ENCODE measurements at places on chromosomes 16 and 17.

- no peak for DNase-seq
These were observed 2.2 kb downstream of the PRM1 start for GRCh38 chr16:11278681-11279628.

DNA sequence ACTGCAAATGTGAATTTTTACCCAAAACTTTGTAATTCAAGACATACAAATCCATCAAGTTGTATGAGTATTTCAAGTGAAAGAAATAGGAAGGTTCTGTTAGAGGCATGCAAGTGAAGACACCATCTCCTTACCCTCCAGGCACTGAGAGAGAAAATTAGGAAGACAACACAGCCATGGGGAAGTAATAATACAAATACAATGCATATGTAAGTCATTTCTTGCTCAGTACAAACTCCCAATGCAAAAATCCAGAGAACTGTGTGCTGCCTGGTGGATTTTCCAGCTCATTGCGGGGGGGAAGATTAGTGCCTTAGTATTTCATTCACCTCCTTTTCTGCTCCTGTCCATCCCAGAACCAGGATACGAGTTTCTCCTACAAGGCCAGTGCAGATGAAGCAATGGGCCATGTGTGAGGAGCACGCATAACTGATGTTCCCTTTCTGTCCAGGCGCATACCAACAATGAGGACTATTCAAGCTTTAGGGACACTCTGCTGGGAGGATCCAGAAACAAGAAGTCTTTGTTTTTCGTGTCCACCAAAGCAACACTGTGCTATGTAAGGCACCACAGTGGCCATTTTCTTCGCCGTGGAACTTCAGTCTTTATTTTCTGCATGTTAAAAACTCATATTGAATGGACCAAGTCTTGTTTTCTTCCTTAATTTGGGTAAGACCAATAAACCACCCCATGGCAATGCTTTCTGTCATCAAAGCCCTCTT, 143.7 kb upstream of the RCVRN start:
- no peak for DNase-seq

DNA sequence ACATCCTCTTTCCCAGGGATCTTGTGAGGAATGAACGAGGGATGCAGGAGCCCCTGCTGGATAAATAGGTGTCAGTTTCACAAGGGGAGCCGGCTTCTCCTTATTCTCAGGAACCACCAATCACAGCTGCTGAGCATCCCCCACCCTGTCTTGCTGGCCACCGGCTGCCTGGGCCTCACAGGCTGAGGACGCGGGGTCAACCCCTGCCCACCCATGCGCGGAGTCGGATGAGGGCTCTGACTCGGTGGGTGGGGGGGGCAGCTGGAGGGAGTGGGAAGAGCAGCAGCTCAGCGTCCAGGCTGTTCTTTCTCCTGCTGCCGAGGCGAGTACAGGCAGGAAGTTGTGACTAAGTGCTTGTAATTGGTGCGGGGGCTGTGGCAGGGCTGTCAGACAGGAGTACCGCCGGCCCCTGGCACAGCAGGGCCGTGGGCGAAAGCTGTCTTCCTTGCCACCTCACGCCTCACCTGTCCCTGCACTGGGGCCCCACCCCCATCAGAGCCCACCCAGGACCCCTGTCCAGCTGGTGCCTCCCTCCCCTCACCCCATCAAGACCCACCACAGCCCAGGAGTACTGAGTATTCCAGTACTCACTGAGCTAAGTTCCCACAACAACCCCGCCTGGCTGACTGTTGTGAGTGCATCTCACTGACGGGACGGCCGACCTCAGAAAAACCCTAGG, 11.0 kb upstream of the DPEP1 start:
- DNase-seq: no peak

- DNase-seq: no peak
These were observed 232.8 kb downstream of the BCAS3 start for GRCh38 chr17:60910415-60910814.

GRCh38 chr16:57734308-57734924, 1.2 kb upstream of the KATNB1 start:
- no peak for DNase-seq

DNA sequence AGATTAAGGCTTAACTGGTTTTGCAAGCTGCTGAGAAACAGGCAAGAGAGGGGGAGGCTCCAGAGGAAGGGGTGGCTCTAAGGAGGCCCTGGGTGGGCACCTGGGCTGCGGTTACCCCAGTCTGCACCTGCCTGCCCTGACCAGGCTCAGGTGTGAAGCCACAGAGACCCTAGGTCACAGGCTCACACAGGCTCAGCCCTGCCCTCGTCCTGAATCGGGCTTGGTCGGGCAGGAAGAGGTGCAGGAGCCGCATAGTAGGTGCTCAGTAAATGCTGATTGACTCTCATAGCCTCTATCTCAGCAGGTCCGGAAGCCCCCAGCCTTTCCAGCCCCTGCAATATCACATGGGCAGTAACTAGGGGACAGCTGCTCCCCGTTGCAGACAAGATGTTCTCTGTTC, 203.4 kb downstream of the GSG1L start:
- no peak for DNase-seq

DNA sequence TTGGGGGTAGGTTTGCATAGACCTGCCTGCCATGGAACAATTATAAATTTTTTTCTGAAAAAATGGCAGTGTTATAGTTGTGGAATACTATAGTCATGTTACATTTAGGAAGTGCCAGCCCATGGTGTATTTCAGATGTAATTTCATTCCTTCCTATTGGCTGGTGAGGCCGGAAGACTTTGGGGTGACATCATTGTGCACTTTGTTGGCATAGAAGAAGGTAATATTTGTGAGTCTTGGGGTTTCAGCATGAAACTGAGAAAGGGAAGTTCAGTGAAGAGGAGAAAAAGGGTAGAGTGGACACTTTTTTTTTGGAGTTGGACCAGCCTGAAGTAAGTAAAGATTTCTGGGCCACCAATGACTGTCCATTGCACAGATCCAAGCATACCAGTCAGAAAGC, 16.0 kb upstream of the HEATR6 start:
- DNase-seq: no peak

- DNase-seq: peak; percentile 57
These were observed 767 bp downstream of the RPS6KB1 start for GRCh38 chr17:59893676-59894100.

- DNase-seq: no peak
These were observed 13.4 kb upstream of the CRHR1 start for GRCh38 chr17:45770632-45771270.

DNA sequence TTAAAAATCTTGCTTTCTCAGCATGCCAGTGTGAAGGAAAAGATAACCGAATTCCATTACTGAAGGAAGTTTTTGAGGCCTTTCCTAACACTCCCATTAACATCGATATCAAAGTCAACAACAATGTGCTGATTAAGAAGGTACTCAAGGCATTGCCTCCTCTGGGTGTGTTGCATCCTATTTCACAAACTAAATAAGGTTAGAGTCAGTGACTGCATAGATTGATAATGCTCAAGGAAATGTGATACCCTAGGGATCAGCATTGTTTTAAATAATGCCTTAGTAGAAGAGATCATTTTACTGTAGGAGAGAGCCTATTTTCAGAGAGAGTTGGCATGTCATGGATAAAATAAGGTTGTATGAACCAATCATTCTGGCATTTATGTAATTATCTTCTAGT, 36.8 kb downstream of the GDPD1 start:
- DNase-seq: no peak

DNA sequence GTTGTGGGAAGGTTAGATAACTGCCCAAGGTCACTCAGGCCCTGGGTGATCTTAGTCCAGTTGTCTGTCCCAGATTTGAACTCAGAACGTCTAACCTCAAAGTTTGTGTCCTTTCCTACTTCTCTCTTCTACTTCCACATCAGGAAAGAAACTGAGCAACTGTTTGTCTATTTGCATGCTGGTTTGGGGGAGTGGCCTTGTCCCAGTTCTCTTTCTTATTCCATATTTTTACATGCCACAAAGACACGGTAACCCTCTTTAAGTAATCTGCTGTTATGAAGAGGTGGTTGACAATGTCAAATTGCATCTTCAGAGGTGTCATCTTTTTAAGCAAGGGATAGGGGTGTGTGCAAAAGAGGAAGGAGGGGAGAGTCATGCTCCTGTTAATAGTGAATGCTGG, 432.5 kb downstream of the HS3ST3B1 start:
- no peak for DNase-seq

DNA sequence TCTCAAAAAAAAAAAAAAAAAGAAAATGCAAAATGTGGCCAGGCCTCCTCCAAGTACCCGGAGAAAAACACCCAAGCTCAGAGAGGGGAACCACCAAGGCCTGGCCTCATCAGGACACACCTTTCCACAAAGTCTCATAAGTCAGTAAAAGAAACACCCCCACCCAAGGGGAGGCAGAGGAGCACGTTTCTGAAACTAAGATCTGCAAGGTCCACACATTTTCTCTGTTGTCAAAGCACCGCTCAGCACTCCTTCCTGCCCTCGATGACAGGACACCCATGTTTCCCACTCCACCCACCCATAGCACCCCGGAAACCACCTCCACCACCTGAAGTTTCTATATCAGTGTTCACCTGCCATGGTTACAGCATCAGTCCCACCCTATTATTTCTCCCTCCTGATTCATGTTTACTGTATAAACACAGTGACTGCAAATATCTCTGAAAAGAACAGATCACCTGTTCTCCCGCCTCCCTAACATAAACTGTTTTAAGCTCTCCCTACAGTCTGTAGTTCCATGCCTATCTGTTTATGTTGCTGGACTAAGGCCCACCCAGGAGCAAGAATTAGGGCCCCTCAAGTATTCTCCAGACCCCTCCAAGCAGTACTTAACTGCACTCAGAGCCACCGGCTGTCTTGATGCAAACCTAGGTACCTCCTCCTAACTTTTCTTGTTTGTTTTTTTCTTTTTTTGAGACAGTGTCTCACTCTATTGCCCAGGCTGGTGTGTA, 2.0 kb downstream of the CORO7 start:
- DNase-seq: no peak

DNA sequence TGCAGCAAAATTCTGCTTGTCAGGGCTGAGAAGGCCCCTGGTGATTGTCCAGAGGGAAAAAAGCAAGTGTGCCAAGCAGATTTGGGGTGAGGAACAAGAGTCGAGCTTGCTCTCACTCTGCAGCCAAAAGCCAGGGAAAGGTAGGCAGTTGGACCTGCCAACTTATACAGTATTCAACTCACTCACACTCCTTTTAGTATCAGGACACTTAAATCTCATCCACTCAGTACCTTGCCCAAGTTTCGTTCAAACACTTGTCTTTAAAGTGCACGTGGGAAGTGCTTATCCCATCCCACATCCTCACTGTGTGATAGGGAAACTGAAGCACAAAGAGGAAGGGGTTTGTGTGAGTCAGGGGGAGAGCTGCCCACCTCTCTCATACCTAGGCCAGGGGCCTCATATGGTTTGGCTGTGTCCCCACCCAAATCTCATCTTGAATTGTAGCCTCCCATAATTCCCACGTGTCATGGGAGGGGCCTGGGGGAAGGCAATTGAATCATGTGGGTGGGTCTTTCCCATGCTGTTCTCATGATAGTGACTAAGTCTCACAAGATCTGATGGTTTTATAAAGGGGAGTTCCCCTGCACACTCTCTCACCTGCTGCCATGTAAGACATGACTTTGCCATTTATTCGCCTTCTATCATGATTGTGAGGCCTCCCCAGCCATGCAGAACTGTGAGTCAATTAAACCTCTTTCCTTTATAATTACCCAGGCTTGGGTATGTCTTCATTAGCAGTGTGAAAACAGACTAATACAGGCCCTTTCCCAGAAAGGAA, 25.6 kb upstream of the CES5A start:
- no peak for DNase-seq

GRCh38 chr17:50452630-50453300, 15.9 kb downstream of the CHAD start:
- DNase-seq: no peak

DNA sequence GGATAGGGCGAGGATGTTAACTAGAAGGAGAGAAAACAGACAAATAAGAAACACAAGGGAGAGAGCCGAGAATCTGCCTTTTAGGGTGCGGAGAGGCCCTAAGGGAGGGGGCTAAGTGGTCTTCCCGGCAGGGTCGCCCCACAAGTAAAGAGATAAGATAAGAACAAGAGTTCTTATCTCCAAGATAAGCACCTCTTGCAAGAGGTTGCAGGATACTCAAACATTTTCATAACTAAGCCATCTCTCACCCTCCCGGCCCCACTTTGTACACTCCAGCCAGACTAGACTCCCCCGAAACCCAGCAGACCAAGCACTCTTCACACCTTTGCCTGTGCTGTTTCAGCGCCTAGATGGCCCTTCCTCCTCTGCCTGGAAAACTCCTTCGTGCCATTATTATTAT, 14.3 kb downstream of the ZNF319 start:
- no peak for DNase-seq

DNA sequence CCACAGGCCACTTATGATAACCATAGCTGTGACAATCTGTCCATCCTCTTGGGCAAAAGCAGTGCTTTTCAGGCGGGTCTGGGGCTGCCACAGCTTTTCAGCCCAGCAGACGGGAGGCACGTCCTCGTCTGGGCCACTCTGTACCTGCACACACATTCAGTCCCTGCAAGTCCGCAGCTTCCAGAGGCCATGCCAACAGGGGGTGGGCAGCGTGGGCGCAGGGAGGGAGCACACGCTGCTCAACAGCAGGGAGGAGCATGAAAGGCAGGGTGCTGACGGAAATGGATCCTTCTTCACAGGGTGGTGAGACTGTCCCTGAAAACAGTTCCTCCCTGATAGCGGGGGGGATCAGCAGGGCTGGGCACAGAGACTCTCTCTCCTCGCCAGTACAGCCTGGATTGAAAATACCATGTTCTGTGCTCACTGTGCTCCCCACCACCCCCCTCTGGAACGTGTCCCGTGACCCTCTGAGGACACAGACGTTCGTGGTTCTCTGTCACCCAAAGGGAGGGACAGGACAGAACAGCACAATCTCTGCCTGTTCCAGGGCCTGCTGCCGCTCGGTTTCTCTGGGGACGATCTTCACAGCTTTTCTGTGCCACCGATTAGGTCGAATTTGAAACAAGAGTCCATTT, 41.7 kb downstream of the PEMT start:
- DNase-seq: no peak

DNA sequence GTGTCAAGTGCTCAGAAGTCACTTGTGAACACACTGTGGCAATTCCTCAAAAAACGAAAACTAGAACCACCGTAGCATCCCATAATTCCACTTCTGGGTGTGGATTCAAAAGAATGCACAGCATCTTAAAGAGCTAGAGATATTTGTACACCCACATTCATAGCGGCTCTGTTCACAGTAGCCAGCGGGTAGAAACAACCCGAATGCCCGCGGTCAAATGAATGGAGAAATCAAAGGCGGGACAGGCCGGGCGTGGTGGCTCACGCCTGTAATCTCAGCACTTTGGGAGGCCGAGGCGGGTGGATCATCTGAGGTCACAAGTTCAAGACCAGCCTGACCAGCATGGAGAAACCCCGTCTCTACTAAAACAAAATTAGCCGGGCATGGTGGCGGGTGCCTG, 337.5 kb downstream of the SEC14L1 start:
- DNase-seq: no peak

- DNase-seq: peak; percentile 10
These were observed 224.8 kb upstream of the TNRC6C start for GRCh38 chr17:77733576-77734296.

Measured in D341Med (cell line).